Retina (tissue), 1 donor: ENCODE measurements at places on chromosomes 2 and 18.

- no peak for DNase-seq
These were observed 259.9 kb downstream of the EIPR1 start for GRCh38 chr2:3117650-3118216.

GRCh38 chr2:119841550-119841949 lies 81.8 kb downstream of the PTPN4 start:
- no peak for DNase-seq

- no peak for DNase-seq
These were observed 30.2 kb downstream of the RMND5A start for GRCh38 chr2:86750240-86750839.

DNA sequence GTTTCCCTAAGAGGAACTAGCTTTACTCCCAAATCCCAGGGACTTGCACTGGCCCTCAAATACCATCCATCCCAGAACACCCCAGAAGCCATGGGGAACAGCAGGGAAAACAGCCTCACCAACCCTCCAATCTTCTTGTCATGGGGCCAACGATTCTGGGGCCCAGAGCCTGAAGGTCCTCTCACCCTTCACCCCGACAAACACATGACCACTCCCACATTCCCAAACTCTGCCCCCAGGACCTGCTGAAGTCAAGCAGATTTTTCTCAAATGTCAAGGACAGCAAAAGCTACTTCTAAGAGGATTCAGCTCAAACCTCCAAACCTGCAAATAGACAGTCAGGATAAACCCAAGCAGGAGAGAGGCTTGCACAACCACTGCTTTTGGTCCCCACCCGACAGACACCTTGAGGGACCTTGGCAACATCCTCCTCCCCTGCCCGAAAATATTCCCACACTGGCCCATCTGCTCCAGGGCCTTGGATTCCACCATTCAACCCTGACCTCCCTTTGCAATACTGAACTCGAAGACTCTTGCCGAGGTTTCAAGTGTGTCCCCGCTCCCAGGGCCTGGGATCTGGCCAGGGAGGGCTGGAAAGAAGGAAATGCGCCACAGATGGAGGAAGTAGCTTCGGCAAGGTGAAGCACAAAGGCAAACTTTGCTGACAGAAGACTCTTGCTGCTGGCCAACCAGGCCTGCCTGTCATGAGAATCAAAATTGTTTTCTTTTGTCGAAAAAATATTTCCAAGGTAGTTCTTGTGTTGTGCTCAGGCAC lies 143.3 kb downstream of the ZFP36L2 start:
- no peak for DNase-seq

- no peak for DNase-seq
These were observed 35.8 kb downstream of the EN1 start for GRCh38 chr2:118811514-118812115.

DNA sequence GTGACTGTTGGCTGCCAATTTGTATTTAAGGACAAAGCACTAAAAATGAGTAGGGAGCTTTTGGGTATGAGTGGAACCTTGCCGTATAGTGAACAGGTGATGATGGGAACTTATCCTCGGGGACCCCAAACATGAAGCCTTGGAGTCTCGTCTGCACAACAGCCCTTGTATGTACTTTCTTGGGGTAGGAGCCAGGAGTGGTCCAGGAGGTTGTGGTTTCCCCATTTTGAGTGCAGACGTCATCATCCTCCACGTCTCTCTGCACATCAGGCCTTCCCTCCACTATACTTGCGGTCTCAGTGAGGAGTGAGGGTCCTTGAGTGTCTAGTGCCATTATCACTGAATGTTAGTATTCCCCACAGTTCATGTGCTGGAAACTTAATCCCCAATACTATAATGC lies 101.5 kb upstream of the HS6ST1 start:
- no peak for DNase-seq

GRCh38 chr2:30363406-30363805 lies 83.6 kb upstream of the LCLAT1 start:
- DNase-seq, result no peak

- no peak for DNase-seq
These were observed 117.3 kb upstream of the STON1 start for GRCh38 chr2:48412443-48413250.

GRCh38 chr2:203470371-203470770 lies 64.7 kb downstream of the RAPH1 start:
- DNase-seq, result no peak

DNA sequence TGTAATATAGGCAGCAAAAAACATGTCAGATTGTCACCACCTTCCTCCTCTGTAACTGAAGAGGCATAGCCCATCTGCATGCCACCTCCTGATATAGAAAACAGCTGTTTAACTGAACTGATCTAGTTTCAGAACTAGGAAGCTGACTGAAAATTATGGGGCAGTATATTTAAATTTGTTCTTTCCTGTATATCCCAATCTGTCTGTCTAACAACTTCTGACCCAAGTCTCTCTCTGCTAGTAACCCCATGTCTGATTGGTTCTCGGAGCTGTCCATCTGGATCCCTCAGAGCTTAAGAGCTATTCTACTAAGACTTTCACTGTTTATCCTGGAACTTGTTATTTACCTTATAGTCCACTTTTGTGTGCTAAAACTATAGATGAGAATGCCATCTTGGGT lies 68.2 kb upstream of the SLC35G4 start:
- no peak for DNase-seq

DNA sequence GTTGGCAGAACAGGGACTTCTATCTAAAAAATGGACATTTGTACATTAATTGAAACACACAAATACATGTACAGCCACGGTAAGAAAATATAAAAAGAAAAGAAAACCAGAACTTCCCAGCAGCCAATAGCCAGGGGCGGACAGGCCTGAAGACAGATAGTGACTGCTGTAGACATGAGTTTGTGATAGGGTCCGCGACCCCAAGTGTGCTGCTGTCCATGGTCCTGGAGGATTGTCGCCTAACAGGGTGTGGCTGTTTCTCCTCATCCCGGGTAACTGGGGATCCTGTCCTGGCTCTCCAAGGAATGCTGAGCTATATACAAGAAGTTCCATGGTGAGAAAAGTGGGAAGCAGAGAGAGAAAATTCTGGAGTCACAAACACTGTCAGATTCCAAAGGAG lies 266.5 kb upstream of the SALL3 start:
- no peak for DNase-seq

GRCh38 chr2:160308915-160309314 lies 108.8 kb upstream of the ITGB6 start:
- DNase-seq, result no peak

- DNase-seq, result no peak
These were observed 83.2 kb downstream of the CTIF start for GRCh38 chr18:48621815-48622555.

DNA sequence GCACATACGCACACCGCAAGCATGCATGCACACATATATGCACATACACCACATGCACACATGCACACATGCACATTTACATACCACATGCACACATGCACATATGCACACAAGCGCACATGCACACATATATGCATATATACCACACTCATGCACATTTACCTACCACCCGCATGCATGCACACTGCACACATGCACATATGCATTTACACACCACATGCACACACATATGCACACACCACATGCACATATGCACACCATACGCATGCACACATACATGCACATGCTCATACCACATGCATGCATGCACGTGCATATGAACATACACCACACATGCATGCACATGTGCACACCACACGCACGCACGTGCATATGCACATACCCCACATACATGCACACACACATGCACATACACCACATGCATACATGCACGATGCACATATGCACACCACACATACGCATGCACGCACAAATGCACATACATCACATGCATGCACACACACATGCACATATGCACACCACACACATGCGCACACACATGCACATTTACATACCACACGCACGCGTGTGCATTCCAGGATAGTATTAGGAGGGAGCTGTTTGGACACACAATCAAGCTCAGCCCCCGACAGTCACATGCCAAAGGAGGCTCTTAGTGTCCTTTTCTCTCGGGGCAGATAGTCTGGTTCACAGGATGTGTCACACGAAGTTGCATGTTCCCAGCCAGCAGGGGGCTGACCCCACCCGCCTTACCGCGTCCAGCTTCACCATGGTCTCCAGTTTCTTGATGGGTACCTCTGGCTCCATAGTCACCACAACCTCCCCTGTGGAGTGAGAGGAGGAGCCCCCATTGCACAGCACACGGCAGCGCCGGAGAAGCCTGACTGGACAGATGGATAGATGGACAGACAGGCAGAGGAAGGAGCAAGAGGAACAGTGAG lies 5.9 kb downstream of the OTOF start:
- no peak for DNase-seq

DNA sequence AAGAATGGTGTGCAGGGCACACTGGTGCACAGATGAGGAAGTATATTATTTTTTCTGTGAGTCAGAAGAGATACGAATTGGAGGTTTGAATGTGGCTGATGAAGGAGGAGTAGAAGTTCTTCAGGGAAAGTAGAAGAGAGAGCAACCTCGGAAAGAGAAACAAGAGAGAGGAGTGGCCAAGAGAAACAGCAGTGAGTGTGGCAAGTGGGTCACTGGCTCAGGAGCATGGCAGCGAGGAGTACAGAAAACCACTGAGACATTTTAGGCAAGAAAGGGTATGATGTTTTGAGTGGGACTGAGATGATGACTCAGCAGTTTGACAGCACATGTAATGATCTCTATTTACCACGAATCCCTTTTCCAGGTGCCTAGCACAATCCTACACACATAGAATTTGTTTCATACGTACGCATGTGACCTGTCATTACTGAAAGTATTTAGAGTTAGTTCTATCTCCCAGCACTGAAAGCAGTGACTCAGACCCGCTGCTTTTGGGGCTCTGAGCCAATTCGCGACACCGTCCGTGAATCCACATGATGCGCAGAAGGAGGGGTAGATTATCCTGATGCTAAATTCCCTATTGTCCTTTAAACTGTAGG lies 915.4 kb downstream of the DCDC2C start:
- DNase-seq, result no peak

DNA sequence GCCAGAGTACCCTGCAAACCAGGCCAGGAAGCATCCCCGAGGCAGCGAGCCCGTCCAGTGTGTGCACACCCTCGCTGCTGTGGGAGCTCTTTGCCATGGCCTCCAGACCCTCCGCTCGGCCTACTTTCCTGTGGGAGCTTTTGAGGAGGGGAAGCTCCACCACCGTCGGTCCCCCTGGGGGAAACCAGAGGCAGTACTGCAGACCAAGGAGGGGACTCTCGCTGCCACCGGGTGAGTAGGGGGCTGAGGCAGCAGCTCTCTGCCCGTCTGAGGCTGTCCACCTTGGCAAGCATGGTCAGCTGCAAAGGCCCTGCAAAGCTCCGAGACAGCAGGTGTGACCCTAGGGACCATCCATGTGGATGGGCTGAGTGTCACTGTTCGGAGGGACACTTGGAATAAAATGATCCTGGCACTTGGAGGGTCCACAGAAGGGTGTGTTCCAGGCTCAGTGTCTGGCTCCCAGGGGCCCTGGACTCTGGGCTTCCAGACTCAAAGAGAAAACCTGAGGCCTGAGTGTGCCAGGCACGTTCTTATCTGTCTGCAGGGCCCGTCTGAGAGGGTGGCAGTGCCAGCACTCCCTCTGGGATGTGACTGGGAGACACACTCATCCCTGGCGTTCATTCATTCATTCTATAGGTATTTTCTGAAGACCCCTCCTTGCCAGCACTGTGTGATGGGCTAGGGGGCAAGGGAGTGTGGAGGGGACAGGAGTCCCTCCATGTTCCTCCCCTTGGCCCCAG lies 282.8 kb upstream of the HS6ST1 start:
- no peak for DNase-seq

DNA sequence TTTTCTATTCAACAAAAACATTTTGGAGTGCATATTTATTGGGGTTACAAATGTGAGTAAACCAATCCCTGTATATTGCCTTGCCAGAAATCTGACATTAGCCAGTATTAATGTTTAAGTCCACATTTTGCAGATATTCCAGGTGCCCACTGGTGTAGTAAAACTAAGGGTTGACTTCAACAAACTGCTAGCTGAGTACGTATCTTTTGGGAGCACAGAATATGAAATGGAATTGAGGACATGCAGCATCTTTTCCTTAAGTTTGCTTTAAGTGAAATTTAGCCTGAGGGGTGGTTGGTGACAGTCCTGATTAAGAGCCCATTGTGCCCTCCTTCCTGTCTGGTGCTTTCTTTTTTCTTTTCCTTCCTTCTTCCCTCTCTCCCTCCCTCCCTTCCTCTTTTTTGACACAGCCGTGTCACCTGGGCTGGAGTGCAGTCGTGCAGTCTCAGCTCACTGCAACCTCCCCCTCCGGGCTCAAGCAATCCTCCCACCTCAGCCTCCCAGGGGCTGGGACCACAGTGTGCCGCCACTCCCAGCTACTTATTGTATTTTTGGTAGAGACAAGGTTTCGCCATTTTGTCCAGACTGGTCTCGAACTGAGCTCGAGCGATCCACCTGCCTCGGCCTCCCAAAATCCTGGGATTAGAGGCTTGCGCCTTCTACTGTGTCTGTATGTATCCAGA lies 1.6 kb downstream of the NUP35 start:
- DNase-seq, result peak; percentile 3

GRCh38 chr18:26740396-26740795 lies 125.1 kb downstream of the AQP4 start:
- DNase-seq, result no peak

GRCh38 chr18:45330170-45330594 lies 285.1 kb upstream of the SLC14A2 start:
- no peak for DNase-seq

GRCh38 chr2:199940373-199940772 lies 14.9 kb downstream of the TYW5 start:
- DNase-seq, result no peak

GRCh38 chr2:200199576-200200263 lies 106.8 kb upstream of the SPATS2L start:
- DNase-seq, result no peak

DNA sequence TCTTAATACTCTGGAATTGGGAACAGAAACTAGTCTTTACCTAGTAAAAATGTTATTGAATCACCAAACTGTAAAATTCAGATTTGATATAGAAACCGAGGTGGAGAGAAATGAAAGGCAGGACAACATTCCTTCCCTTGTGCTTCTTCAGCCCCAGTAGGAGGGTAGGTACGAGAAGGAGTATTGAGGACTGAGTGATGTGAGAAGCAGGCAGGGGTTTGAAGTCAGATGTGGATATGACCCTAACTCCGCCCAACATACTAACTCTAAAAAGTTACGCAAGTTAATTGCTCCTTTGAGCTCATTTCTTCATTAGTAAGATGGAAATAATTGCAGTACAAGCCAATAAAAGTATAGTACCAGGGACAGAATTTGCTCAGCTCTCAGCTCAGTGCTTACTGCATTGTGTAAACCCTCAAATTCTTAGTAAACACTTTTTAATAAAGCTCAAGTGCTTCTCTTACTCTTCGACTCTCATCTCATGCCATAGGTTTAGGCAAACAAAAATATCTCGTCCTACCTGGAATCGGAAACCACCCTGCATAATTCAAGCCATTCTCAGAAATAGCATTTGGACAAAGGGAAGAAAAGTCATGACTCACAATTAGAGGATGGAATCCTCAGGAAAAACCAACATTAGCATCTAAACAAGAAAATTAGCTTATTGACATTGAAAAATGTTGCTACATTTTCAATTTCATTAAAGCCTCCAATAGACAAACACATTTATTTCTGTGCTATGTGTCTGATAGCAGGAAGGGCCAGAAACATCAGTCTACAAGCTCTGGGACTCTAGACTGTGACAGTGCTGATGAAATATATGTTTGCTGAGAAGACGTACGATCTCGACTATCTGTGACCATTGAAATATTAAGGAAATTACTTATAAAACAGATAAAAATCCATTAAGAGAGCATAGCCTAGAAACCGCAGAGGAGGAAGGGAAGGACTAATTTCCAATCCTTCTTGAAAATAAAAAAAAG lies 161.3 kb downstream of the HNMT start:
- no peak for DNase-seq

- no peak for DNase-seq
These were observed 180.0 kb upstream of the TPO start for GRCh38 chr2:1233281-1233680.
